CD4-positive, alpha-beta memory T cell (primary cell): ENCODE measurements at places on chromosomes 12 and 14. TPM values are rescaled to one million over a fixed set of nuclear protein-coding genes. Genes with fewer than 3 reads are reported as not detected.

- peak; percentile 53 for DNase-seq
Observed at GRCh38 chr12:49636979-49637755, 13.8 kb downstream of the PRPF40B start.

GOLT1B gene
- 33.0 TPM for total RNA-seq

GRCh38 chr12:93059288-93059687, 130.2 kb upstream of the EEA1 start:
- DNase-seq, result no peak

HSPB8 gene
- not detected for total RNA-seq

DNA sequence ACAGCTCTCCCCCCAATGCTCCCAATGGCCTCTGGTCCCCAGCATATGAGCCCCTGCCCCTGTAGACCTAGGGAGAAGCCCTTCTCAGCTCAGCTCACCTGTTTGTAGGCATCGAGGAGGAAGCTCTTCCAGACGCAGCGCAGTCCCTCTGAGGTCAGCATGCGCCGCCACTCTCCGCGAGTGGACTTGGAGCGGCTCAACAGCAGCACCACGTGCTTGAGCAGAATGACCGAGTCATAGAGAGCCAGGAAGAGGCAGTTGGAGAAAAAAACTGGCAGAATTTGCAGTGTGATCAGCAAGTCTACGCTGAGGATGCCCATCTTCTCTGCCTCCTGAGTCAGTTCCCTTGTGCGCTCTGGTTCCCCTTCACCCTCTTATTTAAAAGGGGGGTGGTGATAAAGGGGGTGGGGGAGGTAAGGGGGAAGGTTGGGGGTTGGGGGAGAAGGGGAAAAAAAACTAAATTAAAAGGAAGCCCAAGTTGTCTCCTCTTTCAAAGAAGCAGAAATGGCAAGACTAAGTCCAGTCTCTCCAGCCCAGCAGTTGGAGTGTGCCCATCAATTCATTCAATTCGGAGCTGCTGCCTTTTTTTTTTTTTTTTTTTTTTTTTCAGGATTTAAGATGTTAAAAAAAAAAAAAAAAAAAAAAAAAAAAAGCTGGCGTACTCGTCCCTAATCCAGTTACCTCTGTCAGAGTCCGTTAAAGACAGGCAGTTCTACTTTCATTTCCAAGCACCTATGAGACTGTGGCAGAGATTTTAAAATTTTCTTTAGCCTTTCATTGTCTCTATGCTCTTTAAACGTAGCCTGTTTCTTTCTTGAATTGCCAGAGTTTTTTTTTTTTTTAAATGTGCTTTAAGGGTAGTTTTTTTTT, at the start of gene DIO2:
TSS of gene DIO2 (minus strand) at position 352 of the 870 bp plus-strand sequence. CDS start at position 320, 32 bp downstream.
- no peak for DNase-seq

GRCh38 chr14:65035049-65035448, 48.4 kb downstream of the FNTB start:
- DNase-seq, result no peak

- DNase-seq, result no peak
Observed at GRCh38 chr14:101780887-101781239, 19.4 kb downstream of the PPP2R5C start.
